Muscle of leg (tissue), 16 donors: ENCODE measurements at places on chromosomes 6 and 20. TPM values are rescaled to one million over a fixed set of nuclear protein-coding genes. Genes with fewer than 3 reads are reported as not detected.

The NKX2-4 gene
- total RNA-seq = not detected

The GPR6 gene
- total RNA-seq = not detected

The PSORS1C1 gene
- total RNA-seq = 1.3 TPM

The OTOR gene
- 0.35 TPM for total RNA-seq

DNA sequence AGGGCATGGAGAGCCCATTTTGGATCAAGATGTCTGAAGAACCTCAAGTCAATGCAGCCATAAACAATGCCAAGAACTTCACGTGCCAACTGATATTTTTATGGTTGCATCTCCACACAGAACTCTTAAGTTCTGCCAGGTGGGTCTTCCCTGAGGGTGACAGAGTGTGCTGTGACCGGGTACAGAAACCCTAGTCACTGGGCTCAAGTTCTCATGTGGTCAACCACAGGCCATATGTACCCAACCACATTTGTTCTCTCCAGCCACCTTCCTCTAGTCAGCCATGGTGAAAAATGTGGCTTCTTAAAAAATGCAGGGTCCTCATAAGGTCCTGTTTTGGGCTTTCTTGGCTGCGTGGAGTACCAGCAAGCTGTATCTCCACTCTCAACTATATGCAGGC, 48.9 kb downstream of the CLIC5 start:
- H3K27ac ChIP-seq = no peak overlapping the region
- no peak overlapping the region for H3K4me3 ChIP-seq
- no peak for DNase-seq
- no peaks in the 10 kb centered on the region for H3K36me3 ChIP-seq
- no peaks in the 10 kb centered on the region for H3K4me1 ChIP-seq

DNA sequence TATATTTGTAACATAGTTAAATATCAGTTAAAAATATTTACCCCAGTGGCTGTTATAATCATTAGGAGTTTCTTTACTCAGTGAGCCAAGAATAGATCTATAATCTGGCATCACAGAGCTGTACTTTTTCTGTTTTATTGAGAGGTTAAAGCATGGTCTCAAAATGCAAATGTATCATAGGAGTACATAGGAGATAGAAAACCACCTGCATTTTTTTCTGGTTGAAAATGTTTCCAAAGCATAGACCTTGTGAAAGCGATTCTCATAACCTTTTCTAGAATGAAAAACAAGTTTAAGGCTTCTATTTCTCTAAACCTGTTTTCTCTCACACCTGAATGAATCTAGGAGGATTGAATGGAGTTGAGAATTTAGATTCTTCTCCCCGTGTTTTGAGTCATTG, 14.4 kb downstream of the KCNQ5 start:
- no peak overlapping the region for H3K27ac ChIP-seq
- no peaks in the 10 kb centered on the region for H3K27me3 ChIP-seq
- no peaks in the 10 kb centered on the region for H3K4me1 ChIP-seq
- no peak overlapping the region for H3K4me3 ChIP-seq
- H3K36me3 ChIP-seq = no peaks in the 10 kb centered on the region

DNA sequence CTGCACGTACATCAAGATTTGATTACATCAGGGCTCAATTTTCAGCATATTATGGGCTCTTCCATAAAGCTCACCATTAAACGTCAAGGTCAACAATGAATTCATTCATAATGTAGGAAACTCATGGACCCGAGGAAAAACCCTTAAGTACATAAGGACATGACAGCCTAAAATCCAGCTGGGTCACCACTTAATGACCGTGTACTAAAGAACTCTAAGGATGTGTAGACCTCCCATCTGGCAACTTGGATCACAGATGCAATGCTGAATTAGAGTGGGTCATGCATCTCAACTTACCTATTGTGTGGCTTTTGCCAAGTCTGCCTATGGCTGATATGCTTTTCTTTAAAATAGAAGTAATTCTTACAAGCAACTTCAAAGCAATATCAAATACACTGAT, 26.7 kb upstream of the DEFB112 start:
- no peak for DNase-seq
- no peaks in the 10 kb centered on the region for H3K4me1 ChIP-seq
- no peak overlapping the region for H3K27ac ChIP-seq
- H3K27me3 ChIP-seq = no peaks in the 10 kb centered on the region
- H3K36me3 ChIP-seq = no peaks in the 10 kb centered on the region

DNA sequence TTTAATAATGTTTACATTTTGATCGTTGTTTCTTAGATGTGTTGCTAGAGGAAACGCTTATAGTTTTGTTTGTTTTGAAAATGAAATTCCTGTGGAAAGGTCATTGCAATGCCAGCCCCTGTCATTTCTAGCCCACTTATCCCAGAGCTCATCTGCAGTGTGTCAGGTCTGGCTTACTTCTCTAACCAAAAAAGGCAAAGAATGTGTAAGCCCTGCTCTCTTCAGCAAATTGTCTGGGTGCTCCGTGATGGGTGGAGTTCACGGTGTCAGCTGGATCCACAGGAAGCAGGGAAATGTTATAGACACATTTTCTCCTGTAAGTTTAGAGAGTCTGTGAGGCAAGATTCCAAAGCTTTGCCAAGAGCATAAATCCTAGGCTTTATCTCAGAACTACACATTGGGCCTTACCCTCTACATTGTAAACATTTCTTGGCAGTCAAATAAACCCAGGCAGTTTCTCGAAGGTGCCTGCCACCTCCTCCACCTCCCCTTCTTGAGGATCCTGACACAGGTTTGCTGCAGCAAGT, 50.9 kb downstream of the RPRD1B start:
- H3K27me3 ChIP-seq = no peaks in the 10 kb centered on the region
- DNase-seq = no peak
- peaks cover 17% of the 10 kb centered on the region for H3K4me1 ChIP-seq
- H3K36me3 ChIP-seq = peaks cover 44% of the 10 kb centered on the region
- no peak overlapping the region for H3K4me3 ChIP-seq
